ENCODE measurements at places on chromosomes 4 and X.

- no peak for DNase-seq
Observed at GRCh38 chr4:8882239-8882638, 10.6 kb upstream of the HMX1 start.

DNA sequence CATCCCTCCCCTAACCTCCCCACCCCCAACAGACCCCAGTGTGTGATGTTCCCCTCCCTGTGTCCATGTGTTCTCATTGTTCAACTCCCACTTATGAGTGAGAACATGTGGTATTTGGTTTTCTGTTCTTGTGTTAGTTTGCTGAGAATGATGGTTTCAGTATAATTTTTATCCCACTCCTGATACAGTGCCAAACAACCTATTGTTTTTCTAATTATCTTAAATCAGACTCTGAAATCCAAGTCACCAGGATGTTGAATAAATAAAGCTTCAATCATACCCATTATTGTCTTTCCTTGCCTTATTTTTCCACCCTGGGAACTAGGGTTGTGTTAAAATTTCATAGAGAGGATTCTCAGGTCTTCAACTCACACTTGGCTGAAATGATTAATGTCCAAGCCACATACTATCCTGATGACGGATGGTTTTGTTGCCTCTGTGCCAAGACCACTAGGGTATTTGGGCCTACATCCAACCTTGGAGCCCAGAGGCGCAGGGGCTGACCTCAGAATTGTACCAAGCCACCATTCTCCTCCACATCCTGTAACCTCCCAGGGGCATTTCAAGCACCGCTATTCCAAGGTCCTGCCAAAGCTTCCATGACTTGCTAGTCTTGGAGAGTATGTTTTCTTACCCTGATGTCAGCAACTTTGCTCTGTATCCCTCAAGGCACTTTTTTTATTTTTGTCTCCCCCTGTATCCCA is 332.4 kb downstream of the ARHGAP24 start:
- DNase-seq = no peak

- DNase-seq = no peak
Observed at GRCh38 chr4:47695260-47695659, 142.6 kb downstream of the CORIN start.

GRCh38 chr4:94451051-94451694 is 569 bp upstream of the PDLIM5 start:
- DNase-seq = no peak

- no peak for DNase-seq
Observed at GRCh38 chr4:8744083-8744805, 127.4 kb downstream of the HMX1 start.

- no peak for DNase-seq
Observed at GRCh38 chr4:52941450-52941849, 79.3 kb downstream of the RASL11B start.

- no peak for DNase-seq
Observed at GRCh38 chr4:104979083-104979760, 167.5 kb upstream of the TET2 start.

GRCh38 chr4:100061835-100062234 is 111.8 kb upstream of the H2AZ1 start:
- DNase-seq = no peak

DNA sequence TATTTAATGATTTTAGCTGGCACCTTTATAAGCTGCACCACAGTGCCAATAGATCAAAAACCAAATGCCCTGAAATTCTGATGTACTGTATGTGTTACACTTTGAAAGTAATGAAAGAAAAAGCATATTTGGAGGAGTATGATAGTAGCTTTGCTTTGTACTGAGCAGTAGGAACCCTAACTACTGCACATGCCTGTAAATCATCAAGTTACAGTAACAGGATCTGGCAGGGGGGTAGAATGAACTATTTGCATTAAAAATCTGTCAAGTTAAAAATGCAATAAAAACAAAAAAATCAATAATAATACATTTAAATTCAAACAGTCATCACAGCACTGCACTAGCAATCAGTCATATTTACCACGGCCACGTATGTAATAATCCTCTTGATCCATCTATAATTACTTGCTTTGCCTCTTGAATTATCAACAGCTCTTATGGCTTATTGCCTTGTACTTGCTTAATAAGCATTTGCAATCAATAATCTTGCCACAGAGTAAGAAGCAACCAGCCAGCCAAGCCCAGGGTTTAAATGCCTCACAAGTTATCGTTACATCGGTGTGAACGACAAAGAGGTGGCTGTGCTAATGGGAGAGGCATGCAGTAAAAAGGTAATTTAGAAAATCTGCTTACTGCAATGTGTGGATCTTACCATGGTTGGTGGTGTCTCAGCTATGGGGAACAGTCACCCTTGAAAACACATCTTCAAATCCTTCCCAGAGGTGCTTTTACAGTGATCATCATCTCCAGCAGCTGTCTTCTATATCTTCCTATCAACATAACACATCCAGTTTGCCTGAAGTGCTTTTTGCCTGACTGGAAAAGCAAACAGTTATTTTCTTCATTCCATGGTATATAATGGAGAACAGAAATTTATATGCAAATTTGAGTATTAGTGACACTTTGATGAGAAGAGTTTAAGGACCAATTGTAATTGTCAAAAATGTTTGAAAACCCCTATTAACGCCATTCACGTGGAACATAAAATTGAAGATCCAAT is 1812.1 kb upstream of the ADGRL3 start:
- DNase-seq = no peak

GRCh38 chrX:103774070-103774642 is 2.5 kb upstream of the PLP1 start:
- no peak for DNase-seq

GRCh38 chr4:63348735-63349673 is 1060.2 kb downstream of the TECRL start:
- no peak for DNase-seq

DNA sequence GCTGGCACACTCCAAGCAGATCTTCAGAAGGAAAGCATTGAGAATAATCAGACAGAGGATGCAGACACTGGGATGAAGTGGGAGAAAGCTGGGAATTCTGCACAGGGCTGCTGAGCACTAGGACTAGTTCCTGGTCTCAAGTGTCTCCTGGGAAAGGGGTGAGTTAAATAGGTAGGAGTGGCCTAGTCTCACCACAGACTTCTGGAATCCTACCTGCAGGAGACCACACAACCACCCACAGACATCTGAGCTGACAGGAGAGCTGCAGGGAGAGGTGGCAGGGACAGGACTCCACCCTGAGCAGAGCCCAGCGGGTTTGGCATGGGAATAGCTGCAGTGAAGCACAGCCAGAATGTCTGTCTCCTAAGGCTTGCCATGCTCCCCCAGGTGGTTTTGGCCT is 95.1 kb upstream of the GALNTL6 start:
- no peak for DNase-seq

DNA sequence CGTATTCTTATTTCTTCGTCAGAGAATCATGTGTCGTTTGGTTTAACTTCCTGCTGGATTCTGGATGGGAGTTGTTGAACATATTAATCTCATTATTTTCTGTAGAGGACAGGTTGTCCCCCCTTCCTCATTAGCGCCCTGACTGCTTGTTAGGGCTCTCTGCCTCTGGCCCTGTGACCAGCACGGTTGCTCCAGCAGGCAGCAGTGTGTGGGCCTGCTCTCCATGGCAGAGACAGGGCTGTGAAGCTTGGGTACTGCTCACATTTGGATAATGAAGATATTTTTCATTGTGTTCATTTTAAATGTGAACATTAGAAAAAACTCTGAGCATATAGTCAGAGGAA is 102.7 kb downstream of the KLHL8 start:
- no peak for DNase-seq

- no peak for DNase-seq
Observed at GRCh38 chr4:2923141-2923551, 40.1 kb downstream of the NOP14 start.

DNA sequence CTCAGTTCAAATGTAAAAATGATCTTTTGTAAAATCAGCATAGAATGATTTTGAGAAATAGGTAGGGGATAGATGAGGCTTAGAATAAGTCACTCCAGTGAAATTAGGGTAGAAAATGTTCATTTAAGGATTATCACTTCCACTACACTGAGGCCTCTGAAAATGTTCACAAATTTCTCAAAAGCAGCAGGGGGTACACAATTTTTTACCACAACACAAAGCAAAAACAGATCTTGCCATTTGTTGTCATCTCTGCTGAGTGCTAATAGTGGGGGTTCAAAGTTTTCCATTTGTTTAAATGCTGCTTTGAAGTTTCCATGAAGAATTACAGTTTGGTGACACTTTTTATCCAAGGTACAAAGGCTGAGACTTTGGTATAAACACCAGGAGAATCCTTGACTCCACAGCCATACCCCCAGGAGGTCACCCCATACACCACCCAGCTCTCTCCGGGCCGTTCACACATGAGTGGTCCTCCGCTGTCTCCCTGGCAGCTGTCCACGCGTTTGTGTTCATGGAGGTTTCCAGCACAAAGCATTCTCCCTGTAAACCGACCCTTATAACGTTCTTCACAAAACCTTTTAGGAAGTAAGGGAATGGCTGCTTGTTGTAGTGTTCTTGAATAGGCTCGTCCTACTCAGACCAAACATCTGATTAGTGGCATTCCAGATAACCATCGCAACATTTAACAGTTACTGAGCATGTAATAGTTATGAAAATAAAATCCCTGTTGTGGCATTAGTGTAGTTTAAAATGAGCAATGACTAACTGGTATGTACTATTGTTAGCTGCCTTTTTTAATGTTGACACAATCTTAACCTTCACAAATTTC is 71.0 kb downstream of the PRSS12 start:
- DNase-seq = peak; percentile 49

DNA sequence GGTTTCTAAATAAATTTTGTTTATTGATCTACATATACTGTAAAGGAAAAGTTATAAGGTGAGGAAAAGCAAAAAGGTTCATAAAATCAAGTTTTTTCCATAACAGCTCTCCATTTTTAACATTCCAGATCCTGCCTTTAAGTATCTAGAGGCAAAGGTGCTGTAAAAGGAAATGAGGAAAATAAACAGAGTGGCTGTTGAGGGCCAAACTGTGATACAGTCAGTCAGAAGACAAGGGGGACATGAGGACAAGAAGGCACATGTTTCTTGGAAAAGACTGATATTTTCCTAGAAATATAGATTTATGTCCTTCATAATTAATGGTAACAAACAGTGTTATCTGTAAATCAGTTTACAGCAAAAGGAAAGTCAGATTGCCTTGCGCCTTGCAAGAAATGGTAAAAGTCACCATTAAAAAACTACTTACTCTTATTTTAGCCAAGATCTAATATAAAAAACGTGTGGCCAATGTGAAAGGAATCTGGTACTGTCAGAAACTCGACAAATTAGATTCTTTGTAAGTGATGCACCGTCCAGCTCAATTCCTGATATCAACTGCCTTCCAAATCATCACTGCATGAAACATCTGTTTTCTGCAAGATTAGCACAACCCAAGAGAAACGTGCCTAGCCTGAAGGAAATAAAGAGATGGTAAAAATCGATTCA is 34.0 kb upstream of the VEGFD start:
- DNase-seq = peak; percentile 79

- no peak for DNase-seq
Observed at GRCh38 chr4:101555341-101555880, 208.1 kb upstream of the PPP3CA start.

GRCh38 chr4:174528226-174528625 is 5.9 kb upstream of the HPGD start:
- DNase-seq = no peak

DNA sequence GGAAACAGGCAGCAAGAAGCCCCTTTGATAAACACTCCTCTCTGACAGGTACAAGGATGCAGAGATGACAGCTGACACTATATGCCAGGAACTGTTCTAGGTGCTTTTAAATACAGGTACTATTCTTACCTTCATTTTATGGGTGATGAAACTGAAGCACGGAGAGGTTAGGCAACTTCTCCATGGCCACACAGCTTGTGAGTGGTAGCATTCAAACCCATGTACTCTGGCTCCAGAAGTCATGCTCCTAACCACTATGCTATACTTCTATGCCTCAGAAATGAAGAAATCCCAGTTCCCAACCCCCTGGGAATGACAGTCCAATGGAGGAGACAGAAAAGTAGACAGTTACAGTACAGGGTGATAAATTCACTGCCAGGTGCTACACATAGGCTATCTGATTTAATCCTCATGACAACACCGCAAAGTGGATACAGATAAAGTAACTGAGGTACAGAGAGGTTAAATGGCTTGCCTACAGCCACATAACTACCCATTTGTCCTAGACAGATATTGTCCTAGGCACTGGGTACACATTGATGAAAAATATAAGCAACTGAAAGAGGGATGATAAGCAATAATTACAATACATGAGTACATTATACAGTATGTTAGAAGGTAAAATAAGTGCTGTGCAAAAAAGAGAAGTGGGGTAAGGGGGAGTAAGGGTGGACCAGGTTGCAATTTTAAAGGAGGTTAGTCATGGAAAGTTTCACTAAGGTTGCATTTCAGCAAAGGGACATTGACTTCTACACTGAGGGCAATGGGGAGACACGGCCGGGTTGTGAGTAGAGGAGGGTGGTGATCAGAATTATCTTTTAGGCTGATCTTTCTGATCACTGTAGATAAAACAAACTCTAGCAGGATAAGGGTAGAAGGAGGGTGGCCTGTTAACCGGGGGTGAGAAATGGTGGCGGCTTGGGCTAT is 1.6 kb upstream of the F8 start:
- no peak for DNase-seq

DNA sequence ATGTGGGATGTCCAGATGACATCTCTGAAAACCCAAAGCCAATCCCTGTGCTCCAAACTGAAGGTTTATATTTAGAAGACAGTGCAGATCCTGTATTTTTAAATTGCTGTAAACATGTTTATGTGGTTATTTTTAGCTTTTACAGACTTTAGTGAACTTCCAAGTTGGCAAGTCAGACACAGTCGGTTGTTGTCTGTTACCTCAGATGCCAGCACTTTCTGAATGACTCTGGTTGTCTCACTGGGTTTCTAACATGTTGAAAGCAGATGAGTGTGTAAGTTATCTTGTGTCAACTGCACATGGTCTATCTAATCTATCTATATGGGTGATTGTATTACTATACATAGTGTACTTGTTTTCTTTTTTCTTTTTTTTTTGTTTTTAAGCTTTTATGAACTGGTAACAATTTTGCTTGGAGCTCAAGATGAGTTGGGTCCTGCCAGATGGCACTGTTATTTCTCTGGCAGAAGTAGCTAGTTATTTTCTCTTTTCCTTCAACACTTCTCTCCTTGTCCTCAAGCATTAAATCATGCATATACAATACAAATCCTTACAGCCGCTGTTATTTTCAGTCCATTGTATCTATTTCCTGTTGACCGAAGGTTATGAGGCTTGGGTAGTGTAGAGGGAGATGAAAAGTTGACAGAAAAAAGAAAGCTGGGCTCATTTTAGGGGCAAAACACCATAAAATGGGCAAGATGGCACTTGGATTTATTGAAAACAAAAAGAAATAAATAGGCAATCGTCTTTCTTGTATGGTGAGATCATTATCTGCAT is 66.3 kb downstream of the GAB1 start:
- DNase-seq = no peak

DNA sequence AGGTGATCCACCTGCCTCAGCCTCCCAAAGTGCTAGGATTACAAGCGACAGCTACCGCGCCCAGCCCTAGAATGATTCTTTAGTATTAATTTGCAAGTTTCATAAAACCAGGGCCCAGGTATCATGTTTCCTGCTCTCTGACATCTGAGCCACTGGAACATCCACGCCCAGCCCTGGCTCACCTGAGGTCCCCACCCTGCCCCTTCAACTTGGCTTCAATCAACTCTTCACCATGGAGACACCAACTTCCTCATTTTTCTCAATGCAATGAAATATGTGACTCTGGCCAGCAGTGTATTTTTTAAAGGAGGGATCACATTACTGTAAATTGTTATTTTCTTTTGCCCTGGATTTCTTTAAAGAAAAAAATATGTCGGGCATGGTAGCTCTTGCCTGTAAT is 3.9 kb downstream of the PRSS12 start:
- DNase-seq = no peak
